ENCODE measurements at places on chromosomes 7 and 10. TPM values are rescaled to one million over a fixed set of nuclear protein-coding genes. Genes with fewer than 3 reads are reported as not detected.

The KCTD7 gene
- polyA plus RNA-seq, result 11.7 TPM

The TSPAN33 gene
- not detected for polyA plus RNA-seq

The TDRD1 gene
- not detected for polyA plus RNA-seq

The RPA3 gene
- 114 TPM for polyA plus RNA-seq

The SPDYE9 gene
- not detected for polyA plus RNA-seq

The ABCA13 gene
- 0.36 TPM for polyA plus RNA-seq

The NPC1L1 gene
- polyA plus RNA-seq, result 0.07 TPM

The FAS gene
- polyA plus RNA-seq, result not detected

The PAPSS2 gene
- polyA plus RNA-seq, result not detected

The SGCE gene
- polyA plus RNA-seq, result not detected

The VAX1 gene
- polyA plus RNA-seq, result not detected
